Activated B cell treated with CpG ODN at 0.5 μM for 24 hours (primary cell): ENCODE measurements at places on chromosomes 3 and 15. TPM values are rescaled to one million over a fixed set of nuclear protein-coding genes. Genes with fewer than 3 reads are reported as not detected.

The CTXN2 gene
- total RNA-seq = not detected in 2 replicates

The CLDN11 gene
- 0.51 and 0.69 TPM in 2 replicates for total RNA-seq

The CGNL1 gene
- 0.11 and 0.15 TPM in 2 replicates for total RNA-seq

The WDR72 gene
- total RNA-seq = not detected in 2 replicates

The OPA1 gene
- total RNA-seq = 76.1 and 80.6 TPM in 2 replicates

The TMEM207 gene
- not detected in 2 replicates for total RNA-seq

The DNAJA4 gene
- total RNA-seq = 18.8 and 22.3 TPM in 2 replicates

The GPR62 gene
- not detected in 2 replicates for total RNA-seq

DNA sequence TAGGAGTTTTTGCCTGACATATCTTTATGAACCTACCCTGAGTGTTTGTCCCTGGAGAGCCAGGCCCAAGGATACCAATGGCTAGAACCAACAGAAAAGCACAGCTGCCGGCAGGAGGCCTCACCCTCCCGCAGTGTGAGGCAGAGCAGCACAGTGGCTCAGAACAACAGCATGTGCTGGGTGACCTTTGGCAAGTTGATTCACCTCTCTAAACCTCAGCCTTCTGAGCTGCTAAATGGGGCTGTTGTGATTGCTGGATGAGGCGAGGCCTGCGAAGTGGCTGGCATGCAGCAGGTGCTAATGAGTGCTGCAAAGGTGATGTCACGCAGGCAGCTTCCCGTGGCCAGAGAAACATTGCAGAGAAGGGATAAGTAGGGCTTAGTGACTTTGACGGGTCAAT, 23.3 kb downstream of the IDH2 start:
- DNase-seq = no peak

GRCh38 chr3:148077965-148078364, 619.7 kb upstream of the AGTR1 start:
- no peak for DNase-seq

DNA sequence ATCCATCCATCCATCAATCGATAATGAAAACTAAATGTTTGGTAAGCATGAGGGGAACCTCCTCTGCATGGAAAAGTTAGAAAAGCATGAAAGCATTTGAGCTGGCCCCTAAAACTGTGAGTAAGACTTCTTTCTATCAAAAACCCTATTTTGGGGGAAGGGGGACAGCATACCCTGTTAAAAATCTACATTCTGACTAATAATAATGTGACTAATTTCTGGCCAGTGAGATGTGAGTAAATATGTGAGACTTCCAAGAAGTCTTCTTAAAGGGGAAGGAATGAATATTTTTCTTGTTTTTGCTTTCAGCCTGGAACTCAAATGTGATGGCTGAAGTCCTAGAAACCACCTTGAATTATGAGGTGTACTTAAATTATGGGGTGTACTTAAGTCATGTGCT, 54.9 kb downstream of the C3orf85 start:
- DNase-seq = no peak

DNA sequence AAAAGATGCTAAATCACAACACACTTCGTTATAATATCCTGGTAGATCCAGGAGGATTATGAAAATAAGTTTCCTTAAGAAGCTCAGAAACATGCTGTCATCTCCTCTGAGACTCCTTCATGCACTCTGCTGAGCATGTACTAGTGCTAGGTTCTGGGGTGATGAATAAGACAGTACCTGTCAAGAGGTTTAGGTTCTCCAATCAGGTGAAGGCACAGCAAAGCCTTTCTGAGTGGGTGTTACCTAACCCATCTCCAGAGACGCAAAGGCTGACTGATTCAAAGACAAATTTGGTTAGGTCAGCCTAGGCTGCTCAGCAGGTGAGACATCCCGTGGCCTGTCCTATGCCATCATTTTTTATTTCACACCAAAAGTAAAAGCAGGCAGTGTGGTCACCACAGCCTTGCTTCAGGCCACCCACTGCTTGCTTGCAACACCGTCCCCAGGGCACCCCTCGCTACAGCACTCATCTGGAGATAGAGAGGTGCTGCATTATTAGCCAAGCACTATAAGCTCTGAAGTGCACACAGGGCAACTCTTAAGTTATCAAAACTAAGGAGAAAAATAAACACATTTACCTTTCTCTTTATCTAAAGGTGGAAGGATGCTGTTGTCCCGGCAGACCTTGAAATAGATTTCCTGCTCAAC, 117.2 kb downstream of the TJP1 start:
- no peak for DNase-seq

DNA sequence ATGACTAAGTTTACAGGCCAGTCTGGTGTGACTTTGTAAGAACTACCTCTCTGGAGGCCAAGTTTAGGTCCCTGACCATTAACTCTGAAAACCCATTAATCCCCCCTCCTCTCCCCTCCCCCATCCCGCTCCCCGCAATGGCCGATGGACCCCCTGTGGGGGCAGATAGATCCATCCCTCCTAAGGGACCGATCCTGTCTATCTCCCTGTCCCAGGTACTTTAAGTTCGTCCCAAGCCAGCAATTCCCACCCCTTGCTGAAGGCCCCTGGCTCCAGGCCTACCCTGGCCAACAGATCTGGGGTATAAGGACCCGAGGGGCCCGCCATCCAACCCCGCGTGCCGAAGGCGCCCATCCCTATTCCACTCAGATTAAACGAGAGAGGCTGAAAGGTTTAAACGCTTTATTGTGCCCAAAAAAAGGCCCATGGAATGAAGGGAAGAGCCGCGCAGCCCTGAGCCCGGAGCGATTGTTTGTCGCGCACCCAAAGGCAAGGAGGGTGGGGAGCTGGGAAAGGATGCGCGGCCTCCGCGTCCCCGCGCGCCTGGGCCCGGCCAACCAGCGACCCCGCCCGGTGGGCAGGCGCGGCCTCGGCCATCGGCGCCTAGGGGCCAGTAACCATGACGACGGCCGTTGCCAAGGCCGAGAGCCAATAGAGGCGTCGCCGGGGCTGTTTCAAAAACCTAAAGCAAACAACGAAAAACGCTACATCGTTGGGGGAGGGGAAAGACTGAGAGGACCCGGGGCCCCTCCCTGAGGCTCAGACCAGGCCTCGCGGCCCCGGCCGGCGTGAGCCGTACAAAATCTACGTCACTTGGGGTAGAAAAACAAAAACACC, 35.9 kb downstream of the HMCES start:
- no peak for DNase-seq

GRCh38 chr3:88180398-88180999, 30.7 kb downstream of the C3orf38 start:
- no peak for DNase-seq

GRCh38 chr15:35286721-35287120, 201.6 kb upstream of the NANOGP8 start:
- no peak for DNase-seq

DNA sequence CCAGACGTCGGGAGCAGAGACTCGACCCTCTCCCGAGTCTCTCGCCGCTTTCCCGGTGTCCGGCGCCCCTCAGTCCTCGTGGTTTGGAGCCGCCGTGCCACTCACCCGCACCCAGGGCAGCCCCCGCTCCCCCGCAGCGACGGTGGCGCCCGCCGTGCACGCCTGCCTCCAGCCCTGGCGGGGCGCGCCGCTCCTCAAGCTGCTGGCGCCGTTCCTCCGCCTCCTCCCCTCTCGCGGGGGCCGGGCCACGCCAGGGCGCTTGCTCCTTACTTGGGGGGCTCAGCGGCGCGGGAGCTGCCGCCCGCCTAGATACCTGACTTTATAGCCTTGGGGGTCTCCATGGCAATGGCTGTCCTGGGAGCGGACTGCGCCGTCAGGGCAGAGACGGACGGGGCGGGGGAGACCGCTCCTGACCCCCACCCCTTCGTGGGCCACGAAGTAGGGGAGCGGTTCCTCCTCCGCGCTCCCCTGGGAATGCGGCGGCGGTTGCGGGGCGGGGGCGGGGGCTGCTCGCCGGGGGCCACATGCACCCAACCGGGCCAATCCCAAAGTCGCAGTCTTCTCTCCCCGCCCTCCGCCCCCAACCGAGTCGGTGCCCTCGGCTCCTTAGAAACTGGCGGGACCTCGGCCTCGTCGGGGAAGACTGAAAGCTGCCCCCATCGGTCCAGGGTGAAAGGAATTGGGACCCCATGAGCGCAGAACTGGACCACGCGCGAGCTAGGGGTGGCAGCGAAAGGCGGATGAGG, at the start of gene ANKRD63:
TSS of gene ANKRD63 (minus strand) at position 196 of the 746 bp plus-strand sequence. CDS start 478 bp downstream, outside the sequence.
- DNase-seq = peak; percentile 58

- no peak for DNase-seq
These were observed 3.0 kb upstream of the SHC4 start for GRCh38 chr15:48966595-48967301.

DNA sequence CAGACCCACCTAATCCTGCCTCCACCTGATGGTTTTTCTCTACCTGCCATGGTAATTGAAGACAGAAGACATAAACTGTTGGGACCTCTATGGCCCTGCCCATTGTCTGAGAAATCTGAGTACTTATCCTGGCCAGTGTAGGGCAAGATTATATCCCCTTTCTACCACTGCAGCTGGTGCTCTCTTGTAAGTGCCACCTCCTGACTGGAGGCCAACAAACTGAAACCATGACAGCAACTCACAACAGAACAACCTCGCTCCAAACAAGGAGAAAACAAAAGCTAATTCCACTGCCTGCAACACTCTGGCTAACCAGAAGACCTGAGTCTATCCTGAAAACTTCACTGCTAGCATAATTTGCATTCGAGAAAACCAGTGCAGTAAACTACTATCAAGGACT, 82.9 kb downstream of the CLDN1 start:
- DNase-seq = no peak

DNA sequence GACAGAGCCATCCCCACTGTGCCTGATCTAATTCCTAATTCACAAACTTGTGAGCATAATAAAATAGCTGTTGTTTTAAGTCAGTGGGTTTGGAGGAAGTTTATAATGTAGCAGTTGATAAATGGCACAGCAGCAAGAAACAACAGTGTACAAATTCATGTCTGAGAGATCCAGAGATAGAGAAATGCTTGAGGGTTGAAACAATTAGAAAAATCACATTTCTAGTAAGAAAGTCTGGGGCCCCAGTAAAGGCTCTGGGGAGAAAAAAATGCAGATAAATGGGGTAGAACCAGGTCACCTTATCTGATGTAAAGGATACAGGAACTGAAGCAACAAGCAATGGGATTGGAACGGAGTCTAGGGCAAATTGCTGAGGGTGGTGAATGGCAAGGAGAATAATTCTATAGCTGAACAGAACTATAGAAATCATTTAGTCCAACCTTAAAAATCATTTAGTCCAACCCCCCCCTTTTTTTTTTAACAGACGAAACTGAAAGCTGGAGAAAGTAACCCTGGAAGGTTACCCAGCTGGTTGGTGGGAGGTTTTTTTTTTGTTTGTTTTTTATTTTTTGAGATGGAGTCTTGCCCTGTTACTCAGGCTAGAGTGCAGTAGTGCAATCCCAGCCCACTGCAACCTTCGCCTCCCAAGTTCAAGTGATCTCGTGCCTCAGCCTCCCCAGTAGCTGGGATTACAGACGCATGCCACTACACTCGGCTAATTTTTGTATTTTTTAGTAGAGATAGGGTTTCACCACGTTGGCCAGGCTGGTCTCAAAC, 14.3 kb upstream of the SHQ1 start:
- no peak for DNase-seq

GRCh38 chr3:160445854-160446253, 3.7 kb downstream of the TRIM59 start:
- no peak for DNase-seq

GRCh38 chr15:25829073-25829472, 34.1 kb downstream of the ATP10A start:
- DNase-seq = no peak

GRCh38 chr15:29142129-29142747, 127.4 kb downstream of the NSMCE3 start:
- no peak for DNase-seq

GRCh38 chr15:70100474-70101341, 3.0 kb upstream of the TLE3 start:
- peak; percentile 63 for DNase-seq

DNA sequence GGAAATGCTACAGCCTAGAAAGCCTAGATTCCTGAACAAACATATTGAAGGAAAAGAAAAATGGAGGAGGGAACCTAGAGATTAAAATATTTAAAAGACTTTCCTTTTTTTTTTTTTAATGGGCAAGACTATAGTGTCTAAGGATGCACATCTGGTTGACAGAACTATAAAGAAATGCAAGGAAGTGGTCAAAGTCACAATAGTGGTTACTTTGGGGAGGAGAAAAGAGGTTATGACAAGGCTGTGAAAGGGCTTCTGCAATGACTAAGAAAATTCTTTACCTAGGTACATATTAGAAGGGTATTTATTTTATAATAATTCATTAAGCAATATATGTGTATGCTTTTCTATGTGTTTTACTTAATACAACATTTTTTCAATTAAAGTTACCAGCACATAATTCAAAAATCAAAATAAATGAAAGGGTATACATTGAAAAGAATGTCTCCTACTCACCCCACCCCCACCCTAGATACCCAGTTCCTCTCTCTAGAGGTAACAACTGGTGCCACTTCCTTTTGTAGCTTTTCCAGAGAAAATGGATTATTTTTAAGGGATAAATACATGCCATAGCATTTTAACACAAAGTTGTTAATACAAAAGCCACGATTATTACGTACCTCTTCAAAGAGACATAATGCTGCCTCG, 70.1 kb downstream of the HERC1 start:
- DNase-seq = no peak

DNA sequence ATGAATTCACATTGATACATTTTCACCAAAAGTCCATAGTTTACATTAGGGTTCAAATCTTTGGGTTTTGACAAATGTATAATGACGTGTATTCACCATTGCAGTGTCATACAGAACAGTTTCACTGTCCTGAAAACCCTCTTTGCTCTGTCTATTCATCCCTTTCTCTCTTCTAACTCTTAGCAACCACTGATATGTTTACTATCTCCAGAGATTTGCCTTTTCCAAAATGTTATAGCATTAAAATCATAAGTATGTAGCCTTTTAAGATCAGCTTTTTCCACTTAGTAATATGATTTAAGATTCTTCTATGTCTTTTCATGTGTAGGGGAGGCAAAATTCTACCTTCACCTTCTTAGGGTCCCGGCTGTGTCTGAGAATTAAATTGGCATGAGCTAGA, 203.8 kb downstream of the TPRG1 start:
- DNase-seq = no peak

DNA sequence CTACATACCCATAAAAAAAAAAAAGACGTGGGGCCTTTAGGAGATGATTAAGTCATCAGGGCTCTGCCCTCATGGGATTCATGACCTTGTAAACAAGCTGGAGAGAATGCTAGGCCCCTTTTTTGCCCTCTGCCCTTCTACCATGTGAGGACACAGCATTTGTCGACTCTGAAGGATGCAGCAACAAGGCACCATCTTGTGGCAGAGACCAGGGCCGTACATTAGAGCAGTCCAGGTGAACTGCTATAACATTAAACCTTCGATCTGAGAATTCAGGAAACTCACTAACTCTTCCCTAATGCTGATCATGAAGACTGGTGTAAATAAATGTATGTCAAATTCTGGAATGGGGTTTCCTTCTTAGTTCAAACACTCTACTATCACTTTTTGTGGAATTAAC, 30.7 kb upstream of the SIAH2 start:
- no peak for DNase-seq
